ENCODE measurements at places on chromosomes 3 and 15.

DNA sequence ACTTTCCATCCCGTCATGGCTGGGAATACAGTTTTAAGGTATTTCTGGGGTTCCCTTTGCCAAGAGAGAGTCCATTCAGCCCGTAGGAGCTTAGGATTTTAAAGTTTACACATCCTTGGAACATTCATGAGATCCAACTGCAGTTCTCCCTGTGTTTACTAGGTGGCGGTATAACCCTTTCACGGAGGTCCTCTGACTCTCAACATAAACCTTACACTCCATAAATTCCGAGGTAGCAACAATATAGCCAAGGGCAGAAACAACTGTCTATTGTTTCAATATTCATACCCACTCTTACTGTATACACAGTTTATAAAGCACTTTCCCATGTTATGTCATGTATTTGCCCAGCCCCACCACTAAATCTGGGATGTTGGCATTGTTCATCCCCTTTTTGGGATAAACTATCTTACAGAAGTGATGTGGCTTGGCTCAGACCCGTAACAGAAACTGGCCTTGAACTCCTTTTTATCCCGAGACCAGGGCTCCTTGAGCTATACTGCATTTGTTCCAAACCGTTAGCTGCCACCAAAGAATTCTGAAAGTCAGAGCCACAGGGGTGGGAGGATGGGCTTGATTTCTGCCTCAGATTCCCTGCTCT is 69.2 kb upstream of the COL6A5 start:
- no peak for DNase-seq

- no peak for DNase-seq
Observed at GRCh38 chr3:194132465-194133286, 3.3 kb upstream of the HES1 start.

DNA sequence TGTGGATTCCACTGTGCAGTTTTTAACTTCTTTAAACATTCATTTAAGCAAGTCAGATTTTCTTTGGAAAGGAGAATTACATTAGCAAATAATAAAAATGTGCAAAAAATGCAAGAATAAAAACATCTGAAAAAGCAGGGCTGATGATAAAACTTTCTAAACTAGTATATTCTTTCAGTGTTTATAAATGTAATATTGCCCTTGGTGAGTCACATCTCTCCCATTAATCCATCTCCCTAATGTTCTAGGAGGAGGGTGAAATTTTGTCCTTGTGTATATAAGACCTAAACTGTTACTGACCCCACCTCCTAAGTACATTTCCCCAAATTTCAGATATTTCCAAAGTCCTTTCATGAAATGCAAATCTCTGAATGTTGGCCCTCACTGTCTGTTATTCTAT is 28.5 kb upstream of the DCUN1D1 start:
- no peak for DNase-seq

DNA sequence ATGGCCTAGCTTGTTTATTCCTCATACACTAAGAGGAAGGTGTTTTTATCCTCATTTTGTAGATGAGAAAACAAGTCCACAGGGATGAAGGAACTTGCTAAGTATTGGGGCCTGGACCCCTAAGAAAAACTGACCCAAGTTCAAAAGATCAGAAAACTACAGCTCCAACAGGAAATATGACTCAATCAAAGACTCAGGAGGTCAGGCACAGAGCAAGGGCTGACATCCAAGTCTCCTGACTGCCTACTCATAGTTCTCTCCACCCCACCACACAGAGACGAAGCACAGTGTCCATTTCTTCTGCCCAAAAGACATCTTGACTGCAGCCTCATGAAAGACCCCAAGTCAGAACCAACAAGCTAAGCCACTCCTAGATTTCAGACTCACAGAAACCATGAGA is 26.9 kb upstream of the TPM1 start:
- DNase-seq = no peak

DNA sequence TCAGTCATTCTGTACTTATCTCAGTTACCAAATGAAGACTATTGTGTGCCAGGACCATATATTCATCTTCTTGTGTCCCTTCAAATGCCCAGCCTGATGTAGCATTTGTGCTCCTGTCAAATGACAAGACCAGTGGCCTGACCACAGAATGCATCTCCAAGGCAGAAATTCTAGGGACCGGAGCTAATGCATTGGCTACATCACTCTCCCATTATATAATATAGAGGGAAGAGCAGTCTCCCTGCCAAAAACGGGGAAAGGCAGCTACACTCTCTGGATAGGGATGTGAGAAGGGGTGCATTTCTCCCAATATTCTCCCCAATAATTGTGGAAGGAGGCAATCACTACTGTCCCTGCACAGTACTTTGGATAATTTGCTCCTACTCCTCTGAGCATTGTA is 312.0 kb downstream of the EPHB1 start:
- DNase-seq = no peak

DNA sequence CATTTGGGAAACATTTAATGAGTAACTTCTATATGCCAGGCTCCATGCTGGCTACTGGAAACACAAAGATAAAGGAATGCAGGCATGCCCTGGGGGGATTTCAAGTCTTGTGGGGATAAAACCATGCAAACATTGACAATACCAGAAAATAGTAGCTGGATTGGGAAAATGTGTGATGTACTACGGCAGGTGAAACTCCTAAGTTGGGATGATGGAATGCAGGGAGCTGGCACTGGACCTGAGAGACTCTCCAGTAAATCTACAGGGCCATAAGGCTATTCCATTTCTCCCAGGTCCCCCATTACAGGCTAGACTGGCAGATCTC is 68.2 kb upstream of the NTRK3 start:
- DNase-seq = no peak

DNA sequence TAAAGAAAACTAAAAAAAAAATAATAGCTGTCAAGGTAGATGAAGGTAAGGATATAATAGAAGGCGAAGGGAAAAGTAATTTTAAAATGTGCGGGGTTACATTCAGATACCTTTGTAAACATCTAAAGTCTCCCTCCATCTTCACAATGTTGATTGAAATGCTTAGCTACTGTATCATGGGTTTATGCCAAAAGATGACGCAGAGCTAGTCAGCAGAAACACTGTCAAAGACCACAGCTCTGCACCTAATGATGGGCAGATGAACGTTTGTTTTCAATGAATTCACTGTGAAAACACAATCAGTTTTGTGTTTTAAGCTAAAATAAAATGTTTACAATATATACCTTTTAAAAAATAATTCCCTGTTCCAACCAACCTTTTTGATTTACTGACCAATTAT is 61.2 kb downstream of the RFTN1 start:
- no peak for DNase-seq

GRCh38 chr3:75737831-75738493 is 47.4 kb downstream of the ZNF717 start:
- DNase-seq = no peak

DNA sequence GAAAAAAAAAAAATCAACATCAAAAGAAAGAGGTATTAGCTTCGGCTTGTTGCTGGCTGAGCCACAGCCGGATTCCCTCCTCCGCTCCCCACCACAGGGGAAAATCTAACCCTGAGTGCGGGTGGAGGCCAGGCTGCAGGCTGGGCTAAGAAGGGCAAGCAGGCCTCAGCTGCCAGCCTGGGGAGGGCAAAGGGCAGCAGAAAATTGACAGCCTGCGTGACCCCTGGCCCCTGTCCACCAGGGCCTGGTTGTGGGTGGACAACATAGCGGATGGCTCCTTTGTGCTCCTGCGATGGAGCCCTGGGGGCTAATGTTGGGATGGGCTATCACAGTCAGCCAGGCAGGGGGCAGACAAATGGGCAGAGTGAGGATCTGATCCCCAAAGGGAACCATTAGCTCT is 25.4 kb downstream of the CACNA2D2 start:
- DNase-seq = no peak

- DNase-seq = no peak
Observed at GRCh38 chr3:134708671-134709070, 57.8 kb upstream of the KY start.

DNA sequence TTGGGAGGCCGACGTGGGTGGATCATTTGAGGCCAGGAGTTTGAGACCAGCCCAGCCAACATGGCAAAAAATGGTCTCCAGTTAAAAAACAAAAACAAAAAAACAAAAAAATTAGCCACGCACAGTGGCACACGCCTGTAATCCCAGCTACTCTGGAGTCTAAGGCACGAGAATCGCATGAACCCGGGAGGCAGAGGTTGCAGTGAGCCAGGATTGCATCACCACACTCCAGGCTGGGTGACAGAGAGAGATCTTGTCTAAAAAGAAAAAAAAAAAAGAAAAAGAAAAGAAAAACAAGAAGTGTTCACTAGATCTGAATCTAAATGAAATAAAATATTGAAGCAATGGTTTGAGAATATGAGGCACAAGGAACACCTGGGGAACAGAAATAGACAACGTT is 36.7 kb downstream of the SLC9A9 start:
- no peak for DNase-seq

DNA sequence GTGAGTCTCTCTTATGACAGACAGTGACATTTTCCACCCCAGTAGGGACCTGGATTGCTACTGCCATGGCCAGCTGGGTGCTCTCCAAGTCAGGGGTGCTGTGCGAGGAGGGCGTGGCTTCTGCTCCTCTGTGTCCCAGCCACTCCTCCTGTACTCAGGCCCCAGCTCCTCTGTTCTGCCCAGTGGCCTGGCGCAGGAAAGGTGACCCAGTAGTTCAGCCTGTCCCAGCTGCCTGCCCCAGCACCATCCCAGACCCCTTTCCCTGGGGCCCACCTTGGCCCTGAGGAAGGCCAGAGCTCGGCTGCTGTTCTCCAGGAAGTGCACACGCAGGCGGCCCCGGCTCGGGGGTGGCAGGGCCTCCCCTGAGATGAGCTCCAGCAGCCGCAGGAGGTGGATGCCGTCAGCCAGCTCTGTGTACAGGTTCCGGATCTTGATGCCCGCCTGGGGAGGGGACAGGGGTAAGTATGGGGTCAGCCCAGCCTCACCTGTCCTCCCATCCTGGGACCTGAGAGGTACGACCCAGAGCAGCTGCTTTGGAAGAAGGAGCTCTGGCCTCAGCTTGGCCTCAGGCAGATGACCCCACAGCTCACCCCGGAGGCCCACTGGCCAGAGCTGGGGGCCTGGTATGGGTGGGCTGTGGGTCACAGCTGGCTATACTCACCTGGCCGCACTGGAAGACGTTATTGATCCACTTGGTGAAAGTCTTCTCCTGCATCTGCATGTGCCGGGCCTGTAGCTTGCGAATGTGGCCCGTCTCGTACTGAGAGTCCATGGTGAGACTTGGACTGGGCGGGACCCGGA is 1.0 kb downstream of the SPTBN5 start:
- no peak for DNase-seq

GRCh38 chr3:189355481-189356201 is 183.9 kb downstream of the TPRG1 start:
- DNase-seq = no peak

GRCh38 chr15:56019060-56019793 is 25.8 kb upstream of the NEDD4 start:
- DNase-seq = no peak

DNA sequence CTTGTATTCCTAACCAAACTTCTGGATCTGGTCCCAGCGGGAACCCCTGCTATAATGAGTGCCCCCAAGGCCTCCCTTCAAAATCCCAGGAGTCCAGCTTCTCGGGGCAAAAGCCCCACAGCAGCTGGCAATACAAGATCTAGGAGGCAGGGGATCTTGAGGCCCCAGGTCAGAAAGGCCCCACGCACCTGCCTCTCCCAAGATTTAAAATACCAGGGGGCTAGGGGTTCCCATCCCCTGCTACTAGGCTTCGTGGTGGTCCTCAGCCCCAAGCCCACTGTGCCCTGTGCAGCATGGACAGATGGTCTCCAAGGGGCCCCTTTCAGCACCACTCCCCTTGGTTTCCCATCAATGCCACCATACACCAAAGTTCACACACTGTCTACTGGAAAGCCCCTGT is 15.8 kb upstream of the CYP11A1 start:
- DNase-seq = no peak

GRCh38 chr3:106719583-106719982 is 657.7 kb upstream of the CCDC54 start:
- DNase-seq = no peak

- no peak for DNase-seq
Observed at GRCh38 chr3:195703776-195704175, 17.0 kb upstream of the MUC20 start.

DNA sequence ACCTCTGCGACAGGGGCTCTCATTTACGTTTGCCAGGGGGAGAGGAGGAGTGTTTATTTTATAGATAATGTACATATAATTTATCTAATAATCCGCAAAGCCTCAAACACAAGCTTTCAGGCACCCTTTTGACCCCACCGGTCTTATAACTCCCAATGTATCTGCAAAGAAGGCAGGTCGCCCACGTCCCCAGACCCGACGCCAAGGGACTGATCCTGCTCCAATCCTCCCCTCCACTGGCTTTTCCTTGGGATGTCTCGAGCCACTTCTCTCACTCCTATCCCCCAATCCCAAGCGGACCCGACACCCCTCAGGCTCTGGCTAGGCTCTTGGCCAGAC is 452 bp downstream of the DCP1A start:
- no peak for DNase-seq

DNA sequence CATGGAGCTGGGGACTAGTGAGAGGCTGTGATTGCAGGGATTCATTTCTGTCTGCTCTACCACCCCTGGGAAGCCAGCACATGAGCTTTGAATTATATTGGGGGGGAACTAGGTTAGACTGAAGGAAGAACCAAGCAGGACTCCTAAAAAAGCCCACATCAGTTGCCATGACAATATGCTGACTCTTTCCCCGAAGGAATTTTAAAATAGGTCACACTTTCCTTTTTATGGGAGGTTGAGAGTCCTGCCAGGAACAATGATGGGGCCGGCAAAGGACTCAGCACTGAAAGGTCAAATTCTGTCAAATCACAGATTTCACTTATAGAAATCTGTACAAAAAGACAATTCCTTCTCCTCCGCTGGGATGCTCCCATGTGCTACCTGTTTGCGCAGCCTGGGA is 130.8 kb downstream of the ZNF621 start:
- no peak for DNase-seq

- no peak for DNase-seq
Observed at GRCh38 chr3:123634149-123635051, 49.5 kb upstream of the HACD2 start.

DNA sequence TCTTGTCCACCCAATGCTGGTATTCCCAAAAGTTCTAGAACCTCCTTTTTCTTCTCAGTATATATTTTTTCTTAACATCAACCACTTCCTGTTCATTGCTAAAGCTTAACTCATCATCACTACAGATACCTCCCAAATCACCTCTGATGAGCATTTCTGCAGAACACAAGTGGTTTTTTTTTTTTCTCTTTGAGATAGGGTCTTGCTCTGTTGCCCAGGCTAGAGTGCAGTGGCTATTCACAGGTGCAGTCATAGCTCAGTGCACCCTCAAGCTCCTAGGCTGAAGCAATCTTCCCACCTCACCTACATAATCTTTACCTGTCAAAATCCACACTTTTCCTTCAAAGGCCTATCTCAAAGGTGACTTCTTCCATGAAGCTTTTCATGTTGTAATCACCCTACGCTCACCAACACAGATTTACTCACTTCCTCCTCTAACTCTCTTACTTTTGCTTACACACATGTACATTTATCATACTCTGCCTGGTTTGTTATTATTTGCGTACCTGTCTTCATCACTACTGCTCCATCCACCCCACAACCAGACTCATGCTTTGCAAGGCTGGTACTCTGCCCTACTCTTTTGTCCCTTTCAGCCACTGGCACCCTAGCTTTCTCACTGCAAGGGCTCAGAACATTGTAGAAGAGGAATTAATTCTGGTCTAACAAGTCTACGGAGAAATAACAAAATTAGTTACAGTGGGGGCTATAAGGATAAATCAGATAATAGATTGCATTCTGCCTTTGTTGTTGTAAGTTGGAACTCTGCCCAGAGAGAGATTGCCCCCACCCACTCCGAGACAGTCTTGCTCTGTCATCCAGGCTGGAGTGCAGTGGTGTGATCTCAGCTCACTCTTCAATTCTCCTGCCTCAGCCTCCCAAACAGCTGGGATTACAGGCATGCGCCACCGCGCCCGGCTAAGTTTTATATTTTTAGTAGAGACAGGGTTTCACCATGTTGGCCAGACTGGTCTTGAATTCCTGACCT is 27.5 kb downstream of the HERC1 start:
- DNase-seq = no peak

Data from omental fat pad (tissue), 4 donors.